ENCODE measurements at places on chromosomes 16 and 17.

GRCh38 chr17:57319806-57320205, 63.5 kb downstream of the MSI2 start:
- no peak for DNase-seq

DNA sequence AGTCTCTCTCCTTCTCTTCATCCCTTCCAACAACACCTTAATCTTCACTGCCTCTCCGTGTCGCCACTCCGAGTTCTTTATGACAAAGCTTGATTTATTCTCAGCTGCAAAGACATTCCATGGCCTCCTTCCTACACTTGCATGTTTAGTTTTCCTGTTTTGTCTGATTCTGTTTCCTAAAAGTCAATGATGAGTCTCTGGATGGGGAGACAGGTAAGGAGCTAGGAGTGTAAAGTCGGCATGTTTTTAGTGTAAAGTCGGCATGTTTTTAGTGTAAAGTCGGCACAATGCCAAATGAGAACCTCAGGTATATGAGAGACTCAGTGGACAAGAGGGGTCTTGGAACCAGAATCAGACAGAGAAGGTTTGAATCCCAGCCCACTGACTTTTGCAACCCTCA, 362.3 kb upstream of the EEF2KMT start:
- no peak for DNase-seq

DNA sequence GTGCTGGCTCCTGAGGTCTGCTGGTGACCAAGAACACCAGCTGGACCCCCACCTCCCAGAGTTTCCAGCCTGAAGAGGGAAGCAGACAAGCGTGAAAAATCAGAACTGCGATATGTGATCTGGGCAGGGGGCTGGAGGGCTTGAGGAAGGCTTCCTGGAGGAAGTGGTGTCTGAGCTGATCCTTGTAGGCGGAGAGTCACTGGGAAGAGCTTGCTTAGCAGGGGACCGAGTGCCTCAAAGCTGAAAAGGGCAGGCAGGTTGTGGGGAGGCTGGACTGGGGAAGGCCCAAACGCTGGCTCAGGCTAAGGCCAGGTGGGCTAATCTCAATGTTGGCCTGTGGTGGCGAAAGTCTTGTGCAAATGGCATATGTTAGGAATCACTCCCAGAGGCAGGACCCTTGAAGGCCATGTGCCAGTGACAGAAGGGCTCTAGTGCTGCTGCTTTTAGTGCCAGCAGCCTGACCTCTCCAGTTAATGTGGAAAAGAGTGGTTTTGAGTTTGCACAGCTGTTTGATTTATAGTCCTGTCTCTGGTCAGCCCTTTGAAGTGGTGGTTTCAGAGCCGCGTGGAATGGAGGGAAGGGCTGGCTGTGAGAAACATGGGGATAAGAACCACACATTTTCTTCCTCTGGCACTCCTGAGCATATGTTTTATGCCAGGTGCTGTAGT, 85.3 kb upstream of the LGALS9 start:
- no peak for DNase-seq

- no peak for DNase-seq
Measured at GRCh38 chr16:87180069-87180468, 137.1 kb downstream of the C16orf95 start.

DNA sequence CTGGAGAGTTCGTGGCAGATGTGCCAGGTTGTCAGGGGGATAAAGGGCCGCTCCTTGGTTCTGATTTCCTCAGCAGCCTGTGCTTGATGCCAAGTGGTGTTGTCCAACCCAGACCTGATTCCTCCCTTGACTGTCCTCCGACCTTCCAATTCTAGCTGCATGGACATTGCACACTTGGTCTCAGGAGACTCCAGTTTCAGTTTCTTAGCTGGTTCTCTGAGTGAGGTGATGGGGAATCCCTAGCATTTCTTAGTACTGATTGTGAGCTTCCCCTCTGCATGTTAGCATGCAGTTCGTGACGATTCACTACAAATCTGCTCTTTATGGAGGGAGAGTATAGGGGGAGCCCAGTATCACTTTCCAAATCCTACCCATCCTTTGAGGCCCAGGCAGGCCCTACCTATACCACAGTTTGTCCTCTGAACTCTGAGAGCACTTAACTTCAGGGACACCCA, 12.4 kb upstream of the CCR7 start:
- no peak for DNase-seq

DNA sequence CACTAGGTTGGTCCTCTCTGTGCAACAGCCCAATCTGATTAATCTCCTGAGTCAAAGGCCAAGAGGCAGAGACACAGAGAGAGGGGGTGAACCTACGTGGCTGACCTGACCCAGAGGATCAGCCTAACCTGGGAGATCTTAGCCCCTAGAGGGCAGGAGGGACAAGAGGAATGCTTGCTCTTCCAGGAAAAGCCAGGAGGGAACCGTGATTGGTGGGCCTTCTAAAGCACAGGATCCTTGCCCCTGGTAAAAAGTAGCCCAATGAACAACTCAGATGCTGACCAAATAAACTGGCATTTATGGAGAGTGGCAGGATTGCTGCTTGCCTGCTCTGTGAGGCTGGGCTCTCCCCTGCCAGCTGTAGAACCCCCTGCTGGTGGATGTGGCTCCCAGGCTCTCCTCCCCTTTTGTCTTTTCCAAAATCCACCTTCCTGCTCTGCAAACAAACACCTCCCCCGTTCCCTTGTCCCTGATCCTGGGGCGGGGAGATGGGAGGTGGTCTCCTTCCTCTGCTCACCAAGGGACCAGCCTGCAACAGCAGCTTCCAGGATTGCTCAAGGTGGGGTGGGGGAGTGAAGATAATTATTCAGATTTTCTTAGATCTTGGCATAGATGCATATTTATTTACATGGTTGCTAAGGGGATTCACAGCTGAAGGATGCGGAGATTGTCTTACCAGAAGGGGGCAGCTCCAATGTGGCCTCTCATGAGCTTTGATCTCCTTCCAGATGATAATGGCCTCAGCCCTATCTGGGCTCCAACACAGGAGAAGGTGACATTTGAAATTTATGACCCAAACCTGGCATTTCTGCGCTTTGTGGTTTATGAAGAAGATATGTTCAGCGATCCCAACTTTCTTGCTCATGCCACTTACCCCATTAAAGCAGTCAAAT, 71.9 kb downstream of the SDR42E1 start:
- no peak for DNase-seq

GRCh38 chr17:10051112-10051511, 146.0 kb upstream of the RCVRN start:
- DNase-seq = no peak

DNA sequence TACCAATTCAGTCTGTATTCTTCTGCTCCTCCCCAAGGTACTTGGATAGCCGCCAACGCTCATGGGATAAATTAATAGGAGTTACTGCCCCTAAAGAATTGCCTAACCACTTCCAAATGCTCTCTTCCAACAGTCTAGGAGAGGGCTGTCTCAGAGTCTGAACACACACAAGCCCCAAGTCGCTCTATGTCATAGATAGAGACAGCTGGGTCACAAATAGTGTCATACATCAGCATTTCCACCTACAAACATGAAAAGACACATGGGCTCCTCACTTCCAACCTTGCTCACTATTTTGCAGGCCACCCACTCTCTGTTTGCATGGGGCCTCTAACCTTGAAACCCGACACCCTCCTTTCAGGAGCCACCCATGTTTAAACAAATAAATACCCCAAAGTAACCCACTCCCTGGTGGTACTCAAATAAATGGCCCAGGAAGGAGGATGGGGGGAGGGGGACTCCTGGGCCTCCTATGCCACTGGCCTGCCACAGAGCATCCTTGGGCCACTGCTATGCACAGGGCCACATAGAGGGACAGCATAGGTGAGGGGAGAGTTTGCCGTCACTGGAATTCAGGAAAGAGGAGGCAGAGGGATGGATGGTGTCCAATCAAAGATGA, 265.9 kb downstream of the SOX9 start:
- DNase-seq = no peak

DNA sequence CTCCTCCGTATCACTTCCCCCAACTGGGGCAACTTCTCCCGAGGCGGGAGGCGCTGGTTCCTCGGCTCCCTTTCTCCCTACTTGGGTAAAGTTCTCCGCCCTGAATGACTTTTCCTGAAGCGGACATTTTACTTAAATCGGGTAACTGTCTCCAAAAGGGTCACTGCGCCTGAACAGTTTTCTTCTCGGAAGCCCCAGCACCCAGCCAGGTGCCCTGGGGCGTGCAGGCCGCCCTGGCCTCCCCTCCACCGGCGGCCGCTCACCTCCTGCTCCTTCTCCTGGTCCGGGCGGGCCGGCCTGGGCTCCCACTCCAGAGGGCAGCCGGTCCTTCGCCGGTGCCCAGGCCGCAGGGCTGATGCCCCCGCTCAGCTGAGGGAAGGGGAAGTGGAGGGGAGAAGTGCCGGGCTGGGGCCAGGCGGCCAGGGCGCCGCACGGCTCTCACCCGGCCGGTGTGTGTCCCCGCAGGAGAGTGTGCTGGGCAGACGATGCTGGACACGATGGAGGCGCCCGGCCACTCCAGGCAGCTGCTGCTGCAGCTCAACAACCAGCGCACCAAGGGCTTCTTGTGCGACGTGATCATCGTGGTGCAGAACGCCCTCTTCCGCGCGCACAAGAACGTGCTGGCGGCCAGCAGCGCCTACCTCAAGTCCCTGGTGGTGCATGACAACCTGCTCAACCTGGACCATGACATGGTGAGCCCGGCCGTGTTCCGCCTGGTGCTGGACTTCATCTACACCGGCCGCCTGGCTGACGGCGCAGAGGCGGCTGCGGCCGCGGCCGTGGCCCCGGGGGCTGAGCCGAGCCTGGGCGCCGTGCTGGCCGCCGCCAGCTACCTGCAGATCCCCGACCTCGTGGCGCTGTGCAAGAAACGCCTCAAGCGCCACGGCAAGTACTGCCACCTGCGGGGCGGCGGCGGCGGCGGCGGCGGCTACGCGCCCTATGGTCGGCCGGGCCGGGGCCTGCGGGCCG, 1.6 kb downstream of the HIC1 start:
- DNase-seq = no peak

DNA sequence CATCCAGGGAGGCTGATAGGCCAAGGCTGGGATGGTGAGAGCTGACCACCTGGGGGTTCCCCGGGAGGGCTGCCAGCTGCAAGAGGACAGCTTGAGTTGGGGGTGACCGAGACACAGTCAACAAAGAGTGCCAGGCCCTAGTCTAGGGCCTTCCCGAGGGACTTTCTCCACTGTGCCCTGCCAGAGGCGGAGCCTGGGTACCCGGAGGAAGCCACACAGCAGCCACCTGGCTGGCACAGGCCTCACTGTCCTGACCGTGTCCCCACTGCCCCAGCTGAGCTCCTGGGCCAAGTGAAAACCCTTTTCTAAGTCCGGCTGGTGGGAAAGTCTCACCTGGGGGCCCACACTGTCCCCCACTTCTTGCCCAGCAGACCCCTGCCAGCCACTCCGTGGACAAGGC, 71.9 kb upstream of the GSE1 start:
- no peak for DNase-seq

GRCh38 chr17:44905006-44906000, 6.1 kb upstream of the EFTUD2 start:
- no peak for DNase-seq

- no peak for DNase-seq
Measured at GRCh38 chr16:680967-681745, 946 bp downstream of the STUB1 start.

GRCh38 chr17:42879596-42879985, 21.0 kb upstream of the G6PC1 start:
- DNase-seq = no peak

DNA sequence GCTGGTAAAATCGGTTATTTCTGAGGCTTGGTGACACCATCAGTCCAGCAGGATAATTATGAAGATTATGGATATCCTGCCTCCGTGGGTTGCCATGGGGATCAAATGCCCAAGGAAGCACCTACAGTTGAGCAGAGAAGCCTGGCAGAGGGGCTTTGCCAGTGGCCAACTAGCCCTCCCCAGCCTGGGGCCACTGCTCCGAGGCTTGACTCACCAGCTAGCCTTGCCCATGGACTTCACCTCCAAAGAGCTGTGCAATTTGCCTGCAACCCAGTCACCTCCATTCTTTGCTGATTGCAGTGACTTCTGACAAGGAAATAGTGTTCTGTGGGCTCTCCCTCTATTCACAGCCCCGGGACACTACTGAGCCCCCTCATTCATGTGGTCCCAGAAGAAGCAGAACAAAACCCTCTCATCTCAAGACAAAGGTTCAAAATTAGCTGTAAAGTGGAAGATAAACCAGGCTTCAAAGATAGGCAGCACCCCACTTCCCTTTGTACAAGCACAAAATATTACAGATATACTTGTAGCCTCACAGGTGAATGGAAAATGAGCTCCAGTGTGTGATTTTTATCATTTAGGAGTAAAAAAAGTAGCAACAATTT, 1.6 kb downstream of the PECAM1 start:
- no peak for DNase-seq

- no peak for DNase-seq
Measured at GRCh38 chr17:54196751-54197150, 374.0 kb downstream of the KIF2B start.

DNA sequence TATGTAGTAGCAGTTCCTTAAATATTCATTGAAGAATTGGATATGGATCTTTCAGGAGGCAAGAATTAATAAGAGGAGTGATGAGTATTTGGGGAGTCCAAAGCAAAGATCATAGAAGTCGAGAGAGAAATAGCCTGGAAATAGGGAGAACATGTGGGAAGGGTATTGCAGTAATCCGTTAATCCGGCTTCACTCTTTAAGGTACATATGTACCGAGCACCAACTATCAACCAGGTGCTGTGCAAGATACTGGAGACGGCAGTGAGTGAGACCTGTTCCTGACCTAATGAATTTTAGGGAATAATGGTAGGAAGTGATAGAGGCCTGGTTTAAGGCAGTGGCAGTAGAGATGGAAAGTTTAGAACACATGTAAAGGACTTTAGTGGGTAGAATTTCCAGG, 1.1 kb downstream of the ELP5 start:
- DNase-seq = no peak

DNA sequence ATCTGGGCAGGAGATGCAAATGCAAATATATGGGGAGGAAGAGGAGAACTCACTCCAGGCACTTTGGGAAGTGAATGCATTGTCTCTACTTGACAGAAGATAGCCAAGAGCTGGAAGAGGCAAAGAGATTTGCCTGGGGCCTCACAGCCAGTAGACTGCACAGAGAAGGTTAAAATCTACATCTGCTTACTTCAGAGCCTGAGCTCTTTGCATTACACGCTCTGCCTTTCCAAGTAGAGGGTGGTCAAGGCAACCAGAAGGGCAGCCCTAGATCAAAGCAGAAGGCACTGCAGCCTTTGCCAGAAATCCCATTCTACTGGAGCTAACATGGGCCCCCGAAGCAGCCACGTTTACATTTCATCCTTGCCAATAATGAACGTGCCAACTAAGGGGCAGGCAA, 407.2 kb upstream of the CCL2 start:
- no peak for DNase-seq

GRCh38 chr16:71250461-71251235, 20.1 kb upstream of the HYDIN start:
- no peak for DNase-seq

DNA sequence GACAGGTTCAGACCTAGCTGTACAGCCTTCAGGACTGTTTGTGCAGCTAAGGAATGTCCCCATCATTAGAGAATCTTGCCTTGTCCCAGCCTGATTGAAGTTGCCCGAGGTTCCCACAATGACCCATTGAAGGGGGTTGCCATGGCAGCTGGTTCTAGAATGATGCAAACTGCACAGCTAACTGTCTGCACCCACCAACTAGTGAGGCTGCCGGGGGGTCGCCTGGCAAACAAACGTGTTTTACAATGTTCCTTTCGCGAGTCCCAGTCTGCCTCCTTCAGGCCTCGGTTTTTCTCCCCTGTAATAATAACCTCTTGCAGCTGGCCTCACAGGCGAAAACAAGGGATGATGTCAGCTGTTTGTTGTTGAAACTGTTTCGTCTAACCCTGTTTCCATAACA, 5.5 kb downstream of the C16orf96 start:
- no peak for DNase-seq

All from vagina (tissue), 2 donors.